Amygdala (tissue), 56 donors: ENCODE measurements at places on chromosomes 4 and X.

- DNase-seq = no peak
These were observed 127.1 kb downstream of the CHIC2 start for GRCh38 chr4:53937327-53937726.

- no peak for DNase-seq
These were observed 189.8 kb upstream of the AFF2 start for GRCh38 chrX:148310426-148311165.

GRCh38 chr4:40745285-40745984 lies 4.3 kb upstream of the NSUN7 start:
- DNase-seq = no peak

- DNase-seq = no peak
These were observed 26.9 kb downstream of the ASB9 start for GRCh38 chrX:15242899-15243555.

DNA sequence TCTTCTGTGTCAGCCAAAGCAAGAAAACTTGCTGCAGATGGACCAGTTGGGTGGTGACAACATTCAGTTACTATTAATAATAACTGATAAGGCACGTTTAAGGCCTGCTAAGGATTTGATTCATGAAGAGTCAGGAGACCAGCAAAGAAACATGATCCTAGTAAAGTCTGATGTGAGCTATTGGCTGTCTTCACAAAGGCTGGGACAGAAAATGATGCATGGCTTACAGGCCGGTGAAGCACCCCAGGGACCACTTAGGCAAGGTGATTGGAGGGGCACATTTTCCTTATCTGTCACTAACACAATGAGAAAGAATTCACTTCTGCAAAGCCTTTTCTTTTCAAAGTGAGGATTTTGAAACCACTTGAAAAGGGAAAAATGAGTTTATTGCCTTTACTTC lies 65.4 kb upstream of the TRPC3 start:
- no peak for DNase-seq

GRCh38 chr4:146488495-146489174 lies 33.1 kb downstream of the SLC10A7 start:
- DNase-seq = no peak

- DNase-seq = no peak
These were observed 10.5 kb upstream of the TLR3 start for GRCh38 chr4:186058253-186058979.

DNA sequence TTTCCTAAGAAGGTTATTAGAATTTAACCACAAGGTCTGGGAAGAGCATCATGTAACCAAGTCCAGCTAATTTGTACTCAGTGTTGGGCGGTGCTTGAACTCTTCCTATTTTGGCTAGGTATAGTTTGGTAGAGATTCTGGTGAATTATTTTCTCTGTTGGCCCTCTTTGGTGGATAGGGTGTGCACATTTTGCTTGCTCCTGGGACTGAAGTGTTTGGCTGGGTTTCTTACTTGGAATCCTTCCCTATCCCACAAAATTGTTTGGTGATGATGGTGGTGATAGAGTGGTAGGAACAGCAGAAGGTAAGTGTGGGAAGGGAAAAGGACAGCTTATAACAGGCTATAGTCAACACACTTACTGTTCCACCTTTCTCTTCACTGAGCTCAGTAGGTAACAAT lies 194.8 kb upstream of the GPC4 start:
- no peak for DNase-seq

DNA sequence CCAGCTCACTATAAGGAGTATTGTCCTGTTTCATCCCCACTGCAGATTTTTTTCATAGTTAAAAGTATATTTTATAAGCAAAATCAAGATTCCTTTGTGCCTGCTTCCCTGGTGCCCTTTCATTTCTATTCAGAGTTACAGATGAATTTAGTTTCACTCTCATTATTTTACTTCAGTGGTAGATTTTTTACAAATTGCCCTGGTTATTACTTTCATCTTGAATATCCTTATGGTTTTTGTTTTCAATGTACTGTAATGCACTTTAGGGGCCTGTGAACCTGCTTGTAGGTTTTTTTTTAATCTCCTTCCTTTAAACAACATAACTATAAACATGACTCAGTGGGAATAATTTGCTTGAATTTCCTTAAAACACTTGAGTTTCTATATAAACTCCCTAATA lies 126.8 kb downstream of the GPR143 start:
- no peak for DNase-seq

- no peak for DNase-seq
These were observed 10.6 kb upstream of the TLR8 start for GRCh38 chrX:12895866-12896265.

DNA sequence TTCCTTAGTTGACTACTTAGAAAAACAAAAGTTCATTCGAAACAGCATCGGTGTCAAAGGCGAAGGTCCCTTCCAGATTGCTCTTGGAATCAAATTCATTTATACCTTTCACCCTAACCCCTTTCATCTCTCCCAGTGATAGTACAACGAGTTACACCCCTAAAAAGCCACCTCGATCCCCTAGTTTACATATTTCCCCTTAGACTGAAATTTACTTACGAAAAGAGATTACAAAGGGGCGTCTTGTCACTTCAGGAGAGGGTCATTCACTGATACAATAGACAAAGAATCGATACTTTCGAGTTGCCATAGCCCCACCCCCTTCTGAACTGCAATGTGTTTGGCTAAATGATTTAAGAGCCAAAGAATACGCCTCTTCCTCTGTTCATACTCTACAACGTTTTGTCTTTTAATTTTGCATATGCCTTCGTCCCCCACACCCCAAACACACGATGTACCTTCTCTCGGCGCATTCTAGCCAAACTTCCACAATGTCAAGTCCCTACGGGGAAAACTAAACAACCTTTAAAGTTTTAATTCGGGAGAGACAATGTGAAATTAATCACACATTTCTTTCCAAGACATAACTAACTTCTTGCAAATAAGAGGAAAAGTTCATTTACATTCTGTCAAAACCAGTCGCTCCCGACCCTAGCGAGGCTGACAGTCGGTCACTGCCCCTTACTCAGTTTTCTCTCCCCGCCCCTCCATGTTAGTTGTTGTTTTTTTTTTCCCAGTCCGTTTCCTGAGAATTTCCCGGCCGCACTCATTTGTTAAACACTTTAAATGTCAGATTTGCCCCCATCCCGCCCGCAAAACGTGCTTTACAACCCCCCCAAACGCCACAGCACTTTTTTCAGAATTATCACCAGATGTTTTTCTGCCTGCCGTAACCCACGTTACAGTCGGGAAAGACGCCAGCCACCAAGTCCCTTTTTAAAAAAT lies 88.6 kb downstream of the HPRT1 start:
- no peak for DNase-seq

GRCh38 chrX:37959212-37960021 lies 46.9 kb upstream of the SYTL5 start:
- no peak for DNase-seq

DNA sequence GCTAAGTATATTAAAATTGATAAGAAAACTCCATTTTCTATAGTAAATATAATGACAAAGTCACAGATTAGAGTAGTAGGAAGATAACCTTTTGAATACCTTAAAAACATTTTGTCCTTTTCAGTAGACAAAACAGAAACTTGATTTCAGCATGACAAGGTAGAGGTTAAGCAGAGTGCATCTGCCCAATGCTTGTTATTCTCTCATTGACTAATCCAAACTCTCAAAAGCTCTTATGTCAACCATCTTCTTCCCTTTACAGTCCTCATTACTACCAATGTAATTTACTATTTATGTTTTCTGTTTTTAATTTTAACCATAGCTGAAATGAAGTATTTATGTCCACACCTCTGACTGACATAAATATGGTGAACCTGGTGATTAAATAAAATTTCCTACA lies 11.1 kb downstream of the NIPAL1 start:
- DNase-seq = no peak

DNA sequence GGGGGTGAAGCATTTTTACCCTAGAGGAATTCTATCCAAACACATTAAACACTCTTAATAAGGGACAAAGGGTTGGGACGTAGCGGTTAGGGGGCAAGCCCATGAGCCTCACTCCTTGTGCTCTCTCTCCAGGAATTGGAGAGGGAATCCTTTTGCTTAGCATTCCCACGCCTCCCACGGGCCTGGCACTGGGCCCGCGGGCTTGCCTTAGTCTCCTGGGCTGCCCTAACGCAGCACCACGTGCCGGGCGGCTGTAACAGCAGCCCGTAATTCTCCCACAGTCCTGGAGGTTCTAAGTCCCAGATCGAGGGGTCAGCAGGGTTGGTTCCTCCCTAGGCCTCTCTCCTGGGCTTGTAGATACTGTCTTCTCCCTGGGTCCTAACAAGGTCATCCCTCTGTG lies 67.5 kb downstream of the TBL1X start:
- DNase-seq = no peak

DNA sequence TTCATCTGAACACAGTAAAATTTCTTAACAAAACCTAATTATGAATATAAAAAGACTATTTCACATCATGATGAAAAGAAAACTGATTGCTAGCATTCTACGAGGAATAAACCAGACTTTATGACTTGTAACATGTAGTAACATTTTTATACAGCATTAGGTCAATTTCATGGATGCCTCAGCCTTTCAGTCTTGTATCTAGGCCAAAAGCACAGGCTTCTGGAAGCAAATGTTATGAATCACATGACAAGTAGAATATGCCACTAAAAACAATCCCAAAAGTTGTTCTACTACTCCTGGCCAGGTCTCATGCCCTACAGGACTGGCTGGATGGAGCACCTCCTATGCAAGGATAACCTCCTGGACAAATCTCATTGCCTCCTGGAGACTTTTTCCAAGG lies 101.2 kb downstream of the ARHGAP6 start:
- DNase-seq = no peak

DNA sequence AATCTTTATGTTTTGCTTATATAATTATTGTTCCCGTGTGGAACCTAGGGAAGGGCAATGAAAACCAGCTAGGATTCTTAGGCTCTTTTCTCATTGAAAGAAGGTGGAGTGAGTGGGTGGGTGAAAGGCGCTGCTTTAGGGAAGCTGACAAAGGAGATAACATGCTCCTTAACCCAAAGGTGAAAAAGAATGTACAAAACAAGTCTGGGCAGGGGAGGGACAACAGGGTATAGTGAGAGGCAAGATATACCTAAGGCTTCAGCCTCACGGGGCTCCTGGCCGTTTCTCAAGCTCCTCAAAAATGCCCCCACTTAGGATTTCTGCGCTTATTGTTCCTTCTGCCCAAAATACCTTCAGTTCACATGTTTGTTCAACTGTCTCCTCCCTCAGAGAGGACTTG lies 1.8 kb downstream of the SH2D1A start:
- DNase-seq = no peak

DNA sequence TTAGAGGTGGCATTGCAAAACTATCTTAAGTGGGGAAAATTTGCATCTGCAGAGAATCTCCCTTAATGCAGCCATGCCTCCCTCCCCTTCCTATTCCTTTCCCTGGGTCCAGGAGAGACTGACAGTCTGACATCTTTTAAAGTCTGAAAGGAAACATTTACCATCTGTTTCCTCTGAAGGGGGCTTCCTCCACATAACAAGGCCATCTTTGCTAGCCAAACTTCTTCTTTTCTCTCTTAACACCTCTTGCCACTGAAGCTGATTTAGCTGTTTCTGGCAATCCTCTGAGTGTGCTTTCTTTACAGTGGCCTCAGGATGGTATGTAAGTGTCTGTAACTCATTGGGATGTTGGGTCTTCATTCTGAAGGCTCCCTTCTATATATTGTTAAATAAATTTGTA lies 34.6 kb upstream of the AADAT start:
- DNase-seq = no peak

DNA sequence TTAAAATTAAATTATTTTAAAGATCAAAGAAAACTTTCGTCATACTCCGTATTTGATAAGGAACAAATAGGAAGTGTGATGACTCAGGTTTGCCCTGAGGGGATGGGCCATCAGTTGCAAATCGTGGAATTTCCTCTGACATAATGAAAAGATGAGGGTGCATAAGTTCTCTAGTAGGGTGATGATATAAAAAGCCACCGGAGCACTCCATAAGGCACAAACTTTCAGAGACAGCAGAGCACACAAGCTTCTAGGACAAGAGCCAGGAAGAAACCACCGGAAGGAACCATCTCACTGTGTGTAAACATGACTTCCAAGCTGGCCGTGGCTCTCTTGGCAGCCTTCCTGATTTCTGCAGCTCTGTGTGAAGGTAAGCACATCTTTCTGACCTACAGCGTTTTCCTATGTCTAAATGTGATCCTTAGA lies at the start of gene CXCL8:
TSS of gene CXCL8 (plus strand) at position 217 of the 426 bp plus-strand sequence. CDS start at position 307, 90 bp downstream.
- no peak for DNase-seq

GRCh38 chr4:7736436-7737267 lies 203.0 kb downstream of the AFAP1 start:
- no peak for DNase-seq

DNA sequence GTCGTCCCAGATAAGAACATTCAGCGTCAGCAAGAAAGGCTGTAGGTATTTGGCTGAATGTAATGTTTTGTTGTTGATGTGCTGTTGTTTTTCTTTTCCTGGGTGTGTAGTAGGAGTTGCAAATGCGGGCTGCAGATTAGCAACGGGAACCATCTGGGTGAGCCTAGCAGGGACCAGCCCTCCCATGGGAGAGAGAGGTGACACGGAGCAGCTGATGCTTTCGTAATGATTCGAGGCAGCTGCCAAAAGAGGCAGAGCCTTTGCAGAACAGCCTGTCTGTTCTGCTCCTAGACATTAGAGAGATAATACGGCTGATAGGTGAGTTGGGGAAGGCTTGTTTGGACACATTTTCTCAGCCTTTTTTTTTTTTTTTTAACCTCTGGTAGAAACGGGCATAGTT lies 25.3 kb downstream of the ARSF start:
- no peak for DNase-seq

- DNase-seq = no peak
These were observed 146.4 kb upstream of the EOLA2 start for GRCh38 chrX:150084496-150085229.

- no peak for DNase-seq
These were observed 88.6 kb downstream of the TSPAN7 start for GRCh38 chrX:38649674-38650647.

- DNase-seq = no peak
These were observed 37.4 kb downstream of the NFXL1 start for GRCh38 chr4:47876784-47877546.

GRCh38 chr4:13007802-13008470 lies 476.2 kb downstream of the RAB28 start:
- DNase-seq = no peak

DNA sequence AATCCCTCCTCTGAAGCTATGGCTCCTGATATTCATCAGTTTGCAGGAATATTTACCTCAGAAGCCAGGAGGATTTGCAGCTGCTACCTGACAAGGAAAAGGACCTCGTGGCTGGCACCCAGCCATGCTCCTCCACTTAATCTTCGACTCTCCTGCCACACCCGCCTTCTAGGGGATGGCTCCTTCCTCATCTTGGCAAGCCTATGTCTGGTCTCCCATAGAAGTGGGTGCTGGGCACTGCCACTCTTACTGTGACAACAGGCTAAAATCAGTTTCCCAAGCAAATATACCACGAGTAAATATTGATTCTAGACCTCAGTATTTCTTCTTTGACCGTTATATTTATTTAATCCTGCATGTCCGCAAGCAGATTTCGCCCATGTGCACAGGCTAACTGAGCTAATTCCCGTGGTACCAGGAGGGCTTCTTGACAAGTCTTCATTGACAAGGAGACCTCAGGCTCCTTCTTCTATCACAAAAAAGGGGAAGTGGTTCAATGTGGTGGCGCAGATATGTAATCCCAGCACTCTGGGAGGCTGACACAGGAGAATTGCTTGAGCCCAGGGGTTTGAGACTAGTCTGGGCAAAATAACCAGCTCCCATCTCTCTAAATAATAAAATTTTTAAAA lies 52.6 kb upstream of the DCTD start:
- DNase-seq = no peak
